ENCODE measurements at places on chromosomes 5 and 9.

GRCh38 chr9:71250581-71250980, 129.2 kb upstream of the TRPM3 start:
- no peaks in the 10 kb centered on the region for H3K4me1 ChIP-seq
- no peak for DNase-seq
- no peaks in the 10 kb centered on the region for H3K27me3 ChIP-seq
- H3K4me3 ChIP-seq = no peak overlapping the region
- H3K36me3 ChIP-seq = no peaks in the 10 kb centered on the region

- H3K27me3 ChIP-seq = no peaks in the 10 kb centered on the region
- no peaks in the 10 kb centered on the region for H3K4me1 ChIP-seq
- H3K4me3 ChIP-seq = no peak overlapping the region
Measured at GRCh38 chr5:9168791-9169556, 376.9 kb downstream of the SEMA5A start.

DNA sequence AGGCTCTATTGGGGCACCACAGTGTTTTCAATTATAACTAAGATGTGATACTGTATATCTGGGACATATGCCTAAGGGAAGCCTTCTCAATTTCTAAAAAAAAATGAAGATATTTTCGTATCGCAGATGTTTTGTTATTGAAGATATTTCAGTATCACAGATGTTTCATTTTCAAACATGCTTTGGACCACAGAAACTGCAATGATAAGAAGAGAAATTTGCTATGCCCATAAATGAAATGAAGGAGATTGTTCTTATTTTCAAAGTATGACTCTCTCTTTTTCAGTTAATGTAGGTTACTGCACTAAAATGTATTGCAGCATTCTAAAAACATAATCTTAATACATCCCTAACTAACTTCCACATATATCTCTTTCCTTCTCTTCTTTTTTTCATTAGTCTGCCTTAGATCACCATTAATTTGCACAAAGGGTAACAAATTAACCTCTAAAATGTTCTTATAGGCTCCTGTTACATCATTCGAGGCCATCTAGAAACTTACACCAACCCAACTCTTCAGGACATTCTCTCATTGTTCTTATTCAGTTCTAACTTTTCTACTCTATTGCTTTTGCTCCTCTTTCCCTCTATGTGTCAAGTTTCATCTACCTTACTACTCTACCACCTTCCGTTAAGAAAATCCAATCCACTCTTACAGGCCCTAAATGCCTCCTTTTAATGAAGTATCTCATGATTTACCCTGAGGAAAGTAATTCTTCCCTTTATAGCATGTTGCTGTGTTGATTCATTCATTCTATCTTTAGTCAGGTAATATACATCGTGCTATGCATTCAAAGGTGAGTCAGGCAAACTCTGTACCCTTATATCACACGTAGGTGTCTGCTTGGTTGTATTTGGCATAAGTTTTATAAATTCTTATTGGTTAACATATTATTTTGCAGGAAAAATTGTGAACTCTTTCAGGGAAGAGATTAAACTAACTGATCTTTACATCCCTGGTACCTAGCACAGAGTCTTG, 70.5 kb downstream of the ST8SIA4 start:
- no peaks in the 10 kb centered on the region for H3K36me3 ChIP-seq
- H3K4me3 ChIP-seq = no peak overlapping the region
- H3K4me1 ChIP-seq = peaks cover 8% of the 10 kb centered on the region
- H3K27me3 ChIP-seq = no peaks in the 10 kb centered on the region

GRCh38 chr5:10594591-10595210, 30.8 kb downstream of the ANKRD33B start:
- H3K27ac ChIP-seq = no peak overlapping the region
- DNase-seq = no peak
- H3K36me3 ChIP-seq = no peaks in the 10 kb centered on the region
- no peaks in the 10 kb centered on the region for H3K4me1 ChIP-seq

GRCh38 chr5:5932824-5933223, 445.5 kb downstream of the MED10 start:
- no peak overlapping the region for H3K27ac ChIP-seq
- H3K4me1 ChIP-seq = no peaks in the 10 kb centered on the region
- H3K36me3 ChIP-seq = no peaks in the 10 kb centered on the region
- no peak for DNase-seq

DNA sequence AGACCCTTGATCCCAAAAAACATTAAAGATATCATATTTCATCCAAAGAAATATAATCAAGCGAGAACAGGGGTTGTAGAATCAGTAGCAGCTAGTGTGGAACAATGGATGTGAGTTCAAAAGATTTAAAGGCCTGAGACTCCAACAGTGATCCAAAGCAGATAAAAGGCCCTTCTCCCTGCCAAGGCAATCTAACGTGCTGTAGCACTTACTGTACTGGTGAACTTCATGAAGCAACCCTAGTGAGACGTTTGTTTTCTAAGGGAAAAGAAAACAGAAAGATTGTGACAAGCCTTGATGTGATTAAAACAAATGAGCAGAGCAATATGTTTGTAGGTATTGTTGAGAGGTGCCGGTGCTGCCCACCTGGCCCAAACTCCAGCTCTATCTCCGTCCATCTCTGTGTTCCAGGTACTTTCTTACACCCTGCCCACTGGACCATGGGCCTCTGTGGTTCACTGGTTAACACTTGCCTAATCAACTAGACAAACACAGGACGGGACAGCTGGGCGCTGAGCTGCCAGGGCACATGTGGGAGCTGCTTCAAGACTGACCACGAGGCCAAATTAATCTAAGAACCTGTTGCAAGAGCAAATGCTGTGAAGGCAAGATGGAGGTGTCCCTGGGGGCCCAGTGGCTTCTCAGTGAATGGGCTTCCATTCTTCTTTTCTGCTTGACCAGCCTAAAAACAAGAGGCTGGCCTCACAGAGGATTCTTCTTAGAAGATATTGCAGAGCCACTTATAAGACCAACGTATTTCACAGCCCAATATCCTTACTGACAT, 265.5 kb downstream of the CWC27 start:
- no peak overlapping the region for H3K4me3 ChIP-seq
- no peaks in the 10 kb centered on the region for H3K36me3 ChIP-seq
- peaks cover 20% of the 10 kb centered on the region for H3K4me1 ChIP-seq
- no peak for DNase-seq

DNA sequence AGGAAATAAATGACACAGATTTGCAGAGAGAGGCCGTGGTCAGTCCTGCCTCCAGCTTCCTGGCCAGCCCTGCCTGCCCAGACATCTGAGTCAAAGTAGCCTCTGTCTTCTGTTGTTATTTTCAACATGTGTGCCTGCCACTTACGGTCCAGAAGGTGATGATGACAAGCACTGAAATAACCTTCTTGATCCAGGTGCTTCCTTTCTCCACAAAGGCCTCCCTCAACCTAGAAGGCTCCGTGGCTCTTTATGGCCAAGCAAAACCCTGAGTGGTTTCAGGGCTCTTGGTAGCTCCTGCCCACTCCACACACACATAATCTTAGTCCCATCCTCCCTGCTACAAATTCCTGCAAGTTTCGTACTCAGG, 34.1 kb upstream of the SLC6A19 start:
- H3K27me3 ChIP-seq = no peaks in the 10 kb centered on the region
- H3K4me3 ChIP-seq = no peak overlapping the region
- H3K4me1 ChIP-seq = peaks cover 10% of the 10 kb centered on the region

GRCh38 chr5:91243852-91244251, 139.3 kb downstream of the ARRDC3 start:
- H3K4me3 ChIP-seq = no peak overlapping the region
- H3K27me3 ChIP-seq = no peaks in the 10 kb centered on the region
- DNase-seq = no peak
- no peaks in the 10 kb centered on the region for H3K4me1 ChIP-seq
- no peaks in the 10 kb centered on the region for H3K36me3 ChIP-seq
- H3K27ac ChIP-seq = no peak overlapping the region

DNA sequence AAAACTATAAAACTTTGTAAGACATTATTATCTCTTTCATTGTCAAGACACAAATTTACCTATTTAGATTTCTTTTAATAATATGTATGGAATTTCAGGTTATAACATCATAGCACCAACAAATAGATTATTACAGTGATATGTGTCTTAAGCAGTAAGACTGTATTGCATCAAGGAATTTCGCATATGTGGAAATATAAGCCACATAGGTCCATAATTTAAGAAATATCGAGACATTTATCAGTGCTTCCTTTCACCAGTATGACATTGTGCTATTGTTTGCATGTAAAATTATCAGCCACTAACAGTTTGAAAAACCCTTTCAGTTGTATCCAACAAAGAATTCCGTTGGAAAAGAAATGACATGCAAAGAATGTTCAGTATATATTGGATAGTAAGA, 186.7 kb upstream of the RASA1 start:
- H3K36me3 ChIP-seq = no peaks in the 10 kb centered on the region
- peak overlapping the region; percentile 50 for H3K27ac ChIP-seq
- H3K27me3 ChIP-seq = no peaks in the 10 kb centered on the region
- no peak overlapping the region for H3K4me3 ChIP-seq

- no peaks in the 10 kb centered on the region for H3K36me3 ChIP-seq
- H3K4me1 ChIP-seq = no peaks in the 10 kb centered on the region
- no peak overlapping the region for H3K27ac ChIP-seq
- no peak overlapping the region for H3K4me3 ChIP-seq
- DNase-seq = no peak
Measured at GRCh38 chr5:158942217-158942616, 157.5 kb downstream of the EBF1 start.

- no peaks in the 10 kb centered on the region for H3K36me3 ChIP-seq
- H3K4me3 ChIP-seq = no peak overlapping the region
- DNase-seq = no peak
- H3K27me3 ChIP-seq = no peaks in the 10 kb centered on the region
Measured at GRCh38 chr9:19186232-19186631, 44.3 kb upstream of the DENND4C start.

GRCh38 chr9:95049761-95050160, 267.7 kb downstream of the FANCC start:
- no peak overlapping the region for H3K4me3 ChIP-seq
- peaks cover 7% of the 10 kb centered on the region for H3K27me3 ChIP-seq
- no peak for DNase-seq
- no peak overlapping the region for H3K27ac ChIP-seq
- H3K4me1 ChIP-seq = peaks cover 6% of the 10 kb centered on the region

- no peaks in the 10 kb centered on the region for H3K27me3 ChIP-seq
- H3K36me3 ChIP-seq = no peaks in the 10 kb centered on the region
- no peak for DNase-seq
- no peak overlapping the region for H3K27ac ChIP-seq
- no peak overlapping the region for H3K4me3 ChIP-seq
Measured at GRCh38 chr5:125293726-125294125, 547.3 kb upstream of the ZNF608 start.

DNA sequence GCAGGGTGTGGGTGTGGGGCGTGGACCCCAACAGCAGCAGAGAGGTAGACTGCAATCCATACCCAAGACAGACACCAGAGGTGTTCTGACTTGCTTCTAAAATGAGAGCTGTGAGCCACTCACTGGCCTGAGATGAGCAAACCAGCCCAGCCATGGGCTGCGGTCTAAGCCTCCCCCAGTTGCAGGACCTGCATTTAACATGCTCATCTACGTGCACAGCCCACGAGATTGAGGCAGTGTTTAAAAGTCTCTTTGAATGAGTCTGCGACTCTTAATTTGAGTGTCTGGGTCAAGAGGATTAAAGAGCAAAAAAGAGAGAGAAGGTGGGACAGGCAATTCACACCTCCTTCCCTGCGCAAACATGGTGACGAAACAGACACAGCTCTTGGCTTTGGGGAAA, 5.9 kb downstream of the SURF4 start:
- no peak for DNase-seq
- H3K4me3 ChIP-seq = no peak overlapping the region
- H3K27ac ChIP-seq = peak overlapping the region; percentile 94
- H3K4me1 ChIP-seq = peaks cover 45% of the 10 kb centered on the region
